Hepatocyte (in vitro differentiated cells): ENCODE measurements at places on chromosomes 2 and 18. TPM values are rescaled to one million over a fixed set of nuclear protein-coding genes. Genes with fewer than 3 reads are reported as not detected.
A peak's percentile ranks its signal among the peaks of the same experiment; 100 is the strongest.

The GALM gene
- total RNA-seq, result 49.2 and 59.4 TPM in 2 replicates

The SNTG2 gene
- not detected in 2 replicates for total RNA-seq

The RNF152 gene
- total RNA-seq, result 18.3 and 21.1 TPM in 2 replicates

GRCh38 chr2:146853741-146854444 lies 990.9 kb upstream of the ACVR2A start:
- H3K36me3 ChIP-seq, result no peaks in the 10 kb centered on the region
- no peak overlapping the region for H3K4me3 ChIP-seq
- H3K27me3 ChIP-seq, result no peaks in the 10 kb centered on the region
- H3K4me1 ChIP-seq, result no peaks in the 10 kb centered on the region
- H3K27ac ChIP-seq, result no peak overlapping the region

GRCh38 chr2:211367711-211368110 lies 811.3 kb downstream of the CPS1 start:
- no peaks in the 10 kb centered on the region for H3K36me3 ChIP-seq
- H3K27ac ChIP-seq, result no peak overlapping the region
- DNase-seq, result no peak
- no peaks in the 10 kb centered on the region for H3K4me1 ChIP-seq
- H3K4me3 ChIP-seq, result no peak overlapping the region
- H3K27me3 ChIP-seq, result no peaks in the 10 kb centered on the region

- no peaks in the 10 kb centered on the region for H3K4me1 ChIP-seq
- no peak overlapping the region for H3K27ac ChIP-seq
- H3K4me3 ChIP-seq, result no peak overlapping the region
- DNase-seq, result no peak
- H3K36me3 ChIP-seq, result no peaks in the 10 kb centered on the region
Measured at GRCh38 chr2:125330133-125330532, 1305.0 kb downstream of the CNTNAP5 start.

GRCh38 chr2:139031722-139032121 lies 251.5 kb upstream of the NXPH2 start:
- no peaks in the 10 kb centered on the region for H3K36me3 ChIP-seq
- H3K27ac ChIP-seq, result no peak overlapping the region
- no peaks in the 10 kb centered on the region for H3K4me1 ChIP-seq
- peak; percentile 11 for DNase-seq
- H3K27me3 ChIP-seq, result no peaks in the 10 kb centered on the region

- DNase-seq, result no peak
- H3K4me3 ChIP-seq, result no peak overlapping the region
- H3K27ac ChIP-seq, result no peak overlapping the region
- H3K4me1 ChIP-seq, result no peaks in the 10 kb centered on the region
Measured at GRCh38 chr18:71221405-71221804, 932.6 kb downstream of the SOCS6 start.

DNA sequence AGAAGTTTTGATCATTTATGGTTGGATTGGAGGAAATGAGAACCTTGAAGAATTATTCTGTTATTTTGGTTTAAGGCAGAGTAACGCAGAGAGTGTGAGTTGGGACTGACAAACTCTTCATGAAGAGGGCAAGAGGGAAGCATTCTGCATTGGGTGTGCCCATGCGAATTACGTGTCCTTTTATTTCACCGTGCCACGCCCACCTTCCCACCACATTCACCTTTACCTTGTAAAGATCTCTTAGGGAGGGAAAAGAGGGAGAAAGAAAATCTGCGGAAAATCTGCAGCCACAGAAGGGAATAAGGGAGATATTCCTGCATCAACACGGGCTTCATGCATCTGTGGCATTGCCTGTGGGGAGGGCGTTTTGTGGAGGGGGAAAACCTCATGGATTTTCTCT lies 31.8 kb downstream of the SLC9A4 start:
- H3K4me3 ChIP-seq, result no peak overlapping the region
- peaks cover 3% of the 10 kb centered on the region for H3K4me1 ChIP-seq
- DNase-seq, result no peak
- H3K27ac ChIP-seq, result no peak overlapping the region

DNA sequence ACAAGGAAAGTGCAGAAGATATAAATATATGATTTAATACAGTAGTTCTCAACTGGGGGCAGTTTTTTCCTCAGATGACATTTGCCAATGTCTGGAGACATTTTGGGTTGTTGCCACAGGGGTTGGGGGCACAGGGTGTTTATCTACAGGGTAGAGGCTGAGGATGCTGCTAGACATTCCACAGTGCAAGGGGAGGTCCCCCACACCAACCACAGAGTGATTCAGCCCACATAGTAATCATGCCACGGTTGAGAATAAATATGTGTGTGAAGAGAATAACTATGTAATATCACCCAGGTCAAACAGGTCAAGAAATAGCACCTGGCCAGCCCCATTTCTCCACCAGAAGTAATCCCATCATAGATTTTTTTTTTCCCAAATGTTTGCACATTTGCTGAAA lies 17.9 kb downstream of the DYSF start:
- DNase-seq, result no peak
- no peaks in the 10 kb centered on the region for H3K4me1 ChIP-seq
- no peak overlapping the region for H3K4me3 ChIP-seq
